ENCODE measurements at places on chromosomes 16 and 17.

DNA sequence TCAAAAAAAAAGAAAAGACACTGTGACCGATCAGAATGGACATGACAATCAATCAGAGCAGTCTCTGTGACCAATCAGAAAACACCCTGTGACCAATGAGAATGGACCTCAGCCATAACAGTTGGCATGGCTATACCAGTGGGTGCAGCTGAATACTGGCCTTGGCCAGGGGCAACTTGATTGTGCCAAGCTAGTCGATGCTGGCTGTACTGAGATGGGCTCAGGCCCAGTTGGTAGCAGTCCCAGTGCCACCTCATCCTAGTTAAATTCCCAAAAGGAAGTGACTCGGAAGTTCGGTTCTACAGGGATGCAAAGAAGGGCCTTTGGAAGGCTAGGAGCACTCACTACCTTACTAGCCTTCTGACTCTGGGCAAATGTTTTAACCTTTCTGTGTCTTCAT, 37.2 kb upstream of the BCO1 start:
- no peak for DNase-seq

DNA sequence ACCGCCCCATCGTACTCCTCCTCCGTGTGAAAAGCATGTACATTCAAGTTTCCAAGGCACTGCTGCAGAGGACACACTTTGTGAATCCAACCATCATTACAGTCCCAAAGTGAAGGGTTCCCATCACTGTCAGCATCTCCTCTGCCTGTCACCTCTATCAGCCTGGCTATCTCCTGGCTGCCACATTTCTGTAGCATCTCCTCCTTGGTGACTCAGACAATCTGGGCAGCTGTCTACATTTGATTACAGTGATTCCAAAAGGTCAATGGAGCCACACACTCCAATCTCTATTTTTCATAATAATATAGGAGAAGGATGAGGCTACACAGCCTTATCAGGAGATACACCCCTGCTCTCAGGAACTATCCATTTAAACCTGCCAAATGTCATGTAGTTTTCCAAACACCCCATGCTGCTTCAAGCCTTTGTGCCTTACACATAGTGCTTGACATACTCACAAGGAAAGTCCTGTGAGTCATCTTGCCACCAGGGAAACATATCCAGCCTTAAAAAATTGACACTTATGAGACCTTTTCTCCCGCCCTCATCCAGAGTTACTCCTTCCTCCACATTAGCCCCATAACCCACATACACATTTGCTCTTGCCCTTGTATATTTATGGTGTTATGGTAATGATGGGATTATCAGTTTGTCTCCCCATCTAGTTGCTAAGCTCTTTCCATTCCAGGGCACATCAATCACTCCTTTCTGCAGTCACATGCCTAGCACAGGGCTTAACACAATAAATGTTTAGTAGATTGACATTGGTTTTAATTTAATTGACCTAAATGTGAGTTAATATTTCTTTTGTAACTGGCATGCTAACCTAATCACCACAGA, 250.1 kb upstream of the CDH5 start:
- DNase-seq, result no peak

- DNase-seq, result no peak
These were observed 52.3 kb downstream of the ABCC1 start for GRCh38 chr16:16001596-16002255.

DNA sequence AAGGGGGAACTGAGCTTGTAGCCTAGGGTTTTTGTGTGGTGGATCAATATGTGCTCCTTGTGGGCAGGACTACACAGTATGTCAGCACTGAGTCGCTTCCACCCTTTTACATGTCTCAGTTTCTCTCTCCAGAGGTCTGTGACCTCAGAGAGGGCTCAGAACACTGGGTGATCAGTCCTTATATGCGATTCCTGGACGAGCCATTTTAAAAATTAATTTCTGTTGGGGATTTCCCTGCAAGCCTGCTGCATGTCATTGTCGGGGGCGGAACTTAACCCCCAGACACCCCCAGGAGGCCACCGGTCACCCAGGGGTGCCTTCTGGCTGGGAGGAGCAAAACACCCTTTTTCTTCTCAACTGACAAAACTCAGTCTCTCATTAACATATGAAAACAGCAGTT, 14.1 kb downstream of the DHRS7B start:
- DNase-seq, result no peak

DNA sequence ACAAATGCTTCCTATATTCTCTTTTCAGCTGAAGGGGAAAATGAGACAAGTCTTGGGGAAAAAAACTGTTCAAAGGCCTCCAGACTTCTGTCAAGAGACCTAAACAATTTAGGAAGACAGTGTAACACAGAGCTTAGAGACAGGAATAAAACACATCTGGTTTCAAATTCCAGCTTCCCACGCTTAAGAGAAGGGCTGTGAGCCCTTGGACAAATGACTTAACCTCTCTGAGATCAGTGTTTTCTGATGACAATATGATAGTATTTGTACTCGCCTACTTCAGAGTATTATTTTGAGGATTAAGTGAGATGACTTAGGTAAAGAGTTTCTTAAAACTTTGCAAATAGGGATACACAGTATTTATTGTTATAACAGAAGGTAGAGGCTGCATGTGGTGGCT, 29.5 kb downstream of the SMURF2 start:
- DNase-seq, result no peak

DNA sequence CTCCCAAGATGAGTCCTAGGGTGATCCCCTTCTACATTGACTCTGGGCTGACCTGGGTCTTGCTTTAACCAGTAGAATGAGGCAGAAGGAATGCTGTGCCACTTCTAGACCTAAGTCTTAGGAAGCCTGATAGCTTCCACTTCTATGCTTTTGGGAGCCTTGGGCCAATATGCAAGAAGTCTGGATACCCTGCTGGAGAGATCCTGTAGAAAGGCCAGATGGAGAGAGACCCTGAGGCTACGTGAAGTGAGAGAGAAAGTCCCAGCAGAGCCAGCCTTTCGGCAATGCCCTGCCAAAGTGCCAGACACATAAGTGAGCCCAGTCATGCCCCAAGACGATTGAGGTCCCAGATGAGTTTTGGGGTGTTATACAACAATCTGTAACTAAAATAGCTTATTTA, 1.7 kb downstream of the KRT222 start:
- DNase-seq, result no peak

- no peak for DNase-seq
These were observed 3.5 kb upstream of the SRRM2 start for GRCh38 chr16:2748757-2749455.

- no peak for DNase-seq
These were observed 43.9 kb upstream of the CCNF start for GRCh38 chr16:2385190-2385836.

DNA sequence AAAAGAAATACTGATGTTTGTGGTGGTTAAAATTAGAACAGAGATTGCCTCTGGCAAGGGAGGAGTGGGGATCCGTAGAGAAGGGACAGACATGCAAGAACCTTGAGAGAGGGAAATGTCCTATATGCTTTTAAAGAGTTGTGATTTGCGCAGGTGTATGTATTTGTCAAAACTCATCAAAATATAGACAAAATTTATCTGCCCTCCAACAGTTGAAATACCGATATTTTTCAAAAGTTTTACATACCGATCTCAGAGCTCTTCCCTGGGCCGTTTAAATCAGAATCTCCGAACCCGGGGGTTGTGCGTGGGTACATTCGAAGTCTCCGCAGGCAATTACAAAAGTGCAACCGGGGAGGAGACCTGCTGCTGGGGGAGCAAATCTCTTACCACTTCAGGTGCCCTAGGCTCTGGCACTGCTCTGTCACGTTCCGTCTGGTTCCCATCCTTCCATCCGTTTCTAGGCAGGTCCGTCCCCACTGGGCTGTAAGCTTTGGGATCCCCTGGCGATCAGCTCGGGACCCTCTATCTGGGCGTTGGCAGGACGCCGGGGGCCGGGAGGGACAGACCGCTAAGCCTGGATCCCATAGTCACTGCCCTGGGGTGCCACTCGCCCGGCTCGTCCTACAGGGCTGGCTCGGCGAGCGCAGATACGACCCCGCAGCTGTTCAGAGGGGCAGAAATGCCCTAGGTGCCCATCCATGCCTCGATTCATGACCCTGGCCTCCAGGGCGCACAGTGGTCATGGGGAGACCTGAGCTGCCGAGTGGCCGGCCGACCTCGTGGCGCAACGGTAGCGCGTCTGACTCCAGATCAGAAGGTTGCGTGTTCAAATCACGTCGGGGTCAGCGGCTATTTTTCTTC, 4.2 kb downstream of the BORCS6 start:
- DNase-seq, result no peak

GRCh38 chr17:72122765-72123529, 2.1 kb downstream of the SOX9 start:
- DNase-seq, result no peak

GRCh38 chr17:15513058-15513791, 45.8 kb upstream of the CDRT4 start:
- no peak for DNase-seq

- no peak for DNase-seq
These were observed 19.3 kb downstream of the TENT4B start for GRCh38 chr16:50172195-50172922.

DNA sequence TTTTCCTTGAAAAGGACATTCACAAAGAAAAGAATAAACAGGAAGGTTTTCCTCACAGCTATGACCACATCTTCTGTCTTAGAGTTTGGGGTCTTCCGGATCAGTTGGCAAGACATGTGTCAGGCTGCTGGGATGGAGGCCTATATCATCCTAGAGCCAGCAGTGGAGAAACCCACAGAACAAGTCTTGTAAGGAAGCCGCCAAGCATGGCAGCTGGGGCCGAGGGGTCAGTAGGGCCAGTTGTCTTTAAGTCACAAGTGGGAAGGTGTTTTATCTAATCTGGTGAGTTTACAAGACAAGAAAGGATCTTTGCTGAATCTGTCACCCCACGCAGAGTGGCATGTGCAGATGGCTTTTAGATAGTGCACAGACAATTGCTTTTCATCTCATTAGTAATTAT, 25.7 kb downstream of the SCNN1B start:
- no peak for DNase-seq

- DNase-seq, result no peak
These were observed 1.9 kb upstream of the UBE2G1 start for GRCh38 chr17:4368341-4368740.
